ENCODE measurements at places on chromosomes 4 and X.

DNA sequence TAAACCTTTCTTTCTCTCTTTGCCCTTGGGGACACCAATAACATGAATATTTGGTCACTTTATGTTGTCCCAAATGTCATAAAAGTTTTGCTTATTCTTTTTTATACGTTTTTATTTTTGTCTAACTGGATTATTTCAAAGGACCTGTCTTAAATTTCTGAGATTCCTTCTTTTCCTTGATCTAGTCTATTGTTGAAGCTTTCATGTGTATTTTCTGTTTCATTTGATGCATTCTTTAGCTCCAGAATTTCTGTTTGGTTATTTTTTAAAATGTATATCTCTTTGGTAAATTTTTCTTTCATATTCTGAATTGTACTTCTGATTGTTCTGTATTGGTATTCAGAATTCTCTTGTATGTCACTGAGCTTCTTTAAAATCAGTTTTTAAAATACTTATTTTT, 88.3 kb downstream of the PTCHD1 start:
- no peak for DNase-seq

DNA sequence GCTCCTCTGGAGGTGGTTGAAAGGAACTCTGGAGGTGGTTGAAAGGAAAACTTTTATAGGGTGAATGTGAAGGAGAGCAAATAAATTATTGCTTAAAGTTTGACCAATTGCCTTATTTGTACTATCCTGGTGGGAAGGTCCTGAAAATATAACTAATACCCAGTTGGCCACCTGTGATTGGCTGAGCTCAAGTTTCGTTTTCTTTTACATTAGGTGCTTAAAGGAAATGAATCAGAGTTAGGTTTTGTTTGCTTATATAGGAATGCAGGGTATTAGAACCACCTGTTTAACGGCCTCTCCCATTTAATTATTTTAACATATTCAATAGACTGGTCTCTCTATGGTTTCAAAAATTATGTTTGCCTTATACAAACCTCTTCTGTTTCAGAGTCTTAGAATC, 497.6 kb downstream of the PRR32 start:
- no peak for DNase-seq

DNA sequence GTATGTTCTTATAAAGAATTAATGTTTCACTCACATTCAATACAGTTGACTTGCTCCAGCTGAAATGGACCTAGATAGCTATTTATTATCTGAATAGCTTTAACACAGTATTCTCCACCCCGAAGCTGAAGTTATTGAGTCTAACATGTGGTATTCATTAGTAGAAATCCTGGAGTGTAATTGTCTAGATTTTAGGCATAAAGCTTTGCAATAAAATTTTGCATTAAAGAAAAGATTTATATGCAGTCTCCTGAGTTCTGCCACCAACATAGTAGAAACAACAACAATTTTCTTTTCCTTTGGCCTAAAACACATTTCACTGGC, 90.2 kb upstream of the DCLK2 start:
- DNase-seq = no peak

- DNase-seq = no peak
These were observed 52.1 kb downstream of the KLHL34 start for GRCh38 chrX:21606002-21606401.

DNA sequence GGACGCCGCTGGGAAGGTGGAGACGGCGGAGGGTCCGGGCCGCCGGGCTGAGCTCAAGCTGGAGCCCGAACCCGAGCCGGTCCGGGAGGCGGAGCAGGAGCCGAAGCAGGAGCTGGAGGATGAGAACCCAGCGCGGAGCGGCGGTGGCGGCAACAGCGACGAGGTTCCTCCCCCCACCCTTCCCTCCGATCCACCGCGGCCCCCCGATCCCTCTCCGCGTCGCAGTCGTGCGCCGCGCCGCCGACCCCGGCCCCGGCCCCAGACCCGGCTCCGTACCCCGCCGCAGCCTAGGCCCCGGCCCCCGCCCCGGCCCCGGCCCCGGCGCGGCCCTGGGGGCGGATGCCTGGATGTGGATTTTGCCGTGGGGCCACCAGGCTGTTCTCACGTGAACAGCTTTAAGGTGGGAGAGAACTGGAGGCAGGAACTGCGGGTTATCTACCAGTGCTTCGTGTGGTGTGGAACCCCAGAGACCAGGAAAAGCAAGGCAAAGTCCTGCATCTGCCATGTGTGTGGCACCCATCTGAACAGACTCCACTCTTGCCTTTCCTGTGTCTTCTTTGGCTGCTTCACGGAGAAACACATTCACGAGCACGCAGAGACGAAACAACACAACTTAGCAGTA, 483 bp downstream of the USP27X start:
- no peak for DNase-seq

GRCh38 chr4:67167849-67168248, 377.5 kb downstream of the CENPC start:
- DNase-seq = peak; percentile 34

GRCh38 chr4:46520361-46520760, 130.4 kb upstream of the GABRA2 start:
- DNase-seq = no peak

- DNase-seq = no peak
These were observed 181.1 kb upstream of the PRPS2 start for GRCh38 chrX:12610079-12610478.

GRCh38 chr4:26692014-26692726, 108.3 kb downstream of the TBC1D19 start:
- DNase-seq = peak; percentile 27

- no peak for DNase-seq
These were observed 7.7 kb downstream of the GLOD5 start for GRCh38 chrX:48769230-48769629.

DNA sequence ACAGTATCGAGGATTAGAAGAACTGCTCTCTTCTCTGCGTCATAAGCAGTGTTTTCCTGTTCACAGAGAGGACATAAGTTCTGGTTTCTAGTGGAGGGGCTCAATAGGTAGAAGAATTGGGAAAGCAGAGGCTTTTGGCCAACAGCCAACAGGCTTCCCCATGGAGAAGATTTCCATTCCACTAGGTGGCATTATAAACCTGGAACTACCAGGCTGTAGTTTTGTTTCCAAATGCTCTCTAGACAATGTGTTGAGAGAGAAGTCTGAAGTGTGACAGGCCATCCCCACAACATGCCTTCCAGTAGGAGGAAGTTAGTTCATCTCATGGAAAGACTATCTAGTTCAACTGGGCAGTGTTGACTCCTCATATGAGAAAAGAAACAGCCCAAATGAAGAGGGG, 63.8 kb upstream of the ANXA10 start:
- no peak for DNase-seq

- DNase-seq = no peak
These were observed 90.8 kb downstream of the COL25A1 start for GRCh38 chr4:109211671-109212070.

DNA sequence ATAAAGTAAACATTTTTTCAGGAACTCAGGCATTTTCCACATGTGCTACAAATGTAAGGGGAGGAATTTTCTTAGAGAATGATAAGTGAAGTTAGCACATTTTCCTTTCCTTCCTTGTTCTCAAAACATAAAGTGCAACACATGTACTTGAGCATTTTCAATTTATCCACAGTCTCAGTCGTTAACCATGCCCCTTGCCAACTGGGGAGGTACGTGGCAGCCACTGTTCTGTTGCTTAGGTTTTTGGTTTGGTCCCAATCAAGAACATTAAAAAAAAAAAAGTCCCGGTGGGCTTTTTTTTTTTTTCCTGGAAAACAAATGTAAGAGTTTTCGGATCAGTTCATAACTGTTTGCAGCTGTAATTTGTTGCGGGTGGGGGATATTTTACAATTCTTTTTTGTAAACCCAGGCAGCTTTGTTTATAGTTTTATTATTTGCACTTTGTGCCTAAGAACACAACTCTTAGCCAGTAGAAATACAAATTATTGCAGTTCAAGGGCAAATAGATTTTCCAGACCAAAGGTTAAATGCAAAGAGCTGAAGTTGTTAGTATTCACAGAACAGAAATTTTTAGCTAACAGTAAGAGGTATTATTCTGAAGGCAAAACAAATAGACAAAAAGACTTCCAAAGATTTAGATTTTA, 112.1 kb upstream of the NAP1L5 start:
- no peak for DNase-seq

- no peak for DNase-seq
These were observed 173.0 kb upstream of the CASK start for GRCh38 chrX:42096265-42096920.

GRCh38 chrX:101977106-101977505, 45.3 kb upstream of the ZMAT1 start:
- DNase-seq = no peak

DNA sequence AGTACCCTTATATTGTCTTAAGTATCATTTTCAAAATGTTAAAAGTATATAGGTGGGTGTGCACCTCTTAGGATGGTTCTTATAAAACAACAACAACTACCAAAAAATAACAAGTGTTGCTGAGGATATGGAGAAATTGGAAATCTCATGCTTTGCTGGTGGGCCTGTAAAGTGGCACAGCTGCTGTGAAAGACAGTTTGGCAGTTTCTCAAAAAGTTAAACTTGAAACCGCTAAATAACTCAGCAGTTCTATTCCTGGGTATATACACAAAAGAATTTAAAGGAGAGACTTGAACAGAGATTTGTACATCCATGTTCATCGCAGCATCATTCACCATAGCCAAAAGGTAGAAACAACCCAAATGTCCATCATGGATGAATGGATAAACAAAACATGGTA, 65.5 kb downstream of the HAND2 start:
- DNase-seq = no peak

DNA sequence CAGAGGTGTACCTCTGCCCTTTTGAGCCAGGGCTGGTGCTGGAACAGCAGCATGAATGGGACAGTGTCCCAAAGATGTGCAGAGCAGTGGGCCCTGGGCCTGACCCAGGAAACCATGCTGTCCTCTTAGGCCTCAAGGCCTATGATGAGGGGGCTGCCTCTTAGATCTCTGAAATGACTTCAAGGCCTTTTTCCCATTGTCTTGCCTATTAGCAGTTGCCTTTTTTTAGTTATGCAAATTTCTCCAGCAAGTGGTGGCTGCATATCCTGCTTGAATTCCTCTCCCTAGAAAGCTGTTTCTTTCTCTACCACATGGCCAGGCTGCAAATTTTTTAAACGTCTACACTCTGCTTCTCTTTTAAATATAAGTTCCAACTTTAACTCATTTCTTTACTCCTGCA, 160.3 kb downstream of the CFAP299 start:
- peak; percentile 42 for DNase-seq

DNA sequence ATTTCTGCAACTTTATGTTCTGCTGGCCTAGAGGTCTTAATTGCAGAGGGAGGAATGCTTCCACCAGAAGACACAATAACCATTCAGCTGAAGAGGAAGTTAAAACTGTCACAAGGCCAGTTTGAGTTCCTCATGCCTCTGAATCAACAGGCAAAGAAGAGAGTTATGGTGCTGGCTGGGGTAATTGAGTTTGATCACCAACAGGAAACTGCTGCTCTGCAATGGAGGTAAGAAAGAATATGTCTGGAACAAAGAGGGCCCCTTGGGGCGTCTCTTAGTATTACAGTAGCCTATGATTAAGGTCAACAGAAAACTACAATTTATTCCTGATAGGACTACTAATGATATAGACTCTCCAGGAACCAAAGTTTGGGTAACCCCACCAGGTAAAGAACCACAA, 744.0 kb downstream of the FSTL5 start:
- DNase-seq = peak; percentile 33

DNA sequence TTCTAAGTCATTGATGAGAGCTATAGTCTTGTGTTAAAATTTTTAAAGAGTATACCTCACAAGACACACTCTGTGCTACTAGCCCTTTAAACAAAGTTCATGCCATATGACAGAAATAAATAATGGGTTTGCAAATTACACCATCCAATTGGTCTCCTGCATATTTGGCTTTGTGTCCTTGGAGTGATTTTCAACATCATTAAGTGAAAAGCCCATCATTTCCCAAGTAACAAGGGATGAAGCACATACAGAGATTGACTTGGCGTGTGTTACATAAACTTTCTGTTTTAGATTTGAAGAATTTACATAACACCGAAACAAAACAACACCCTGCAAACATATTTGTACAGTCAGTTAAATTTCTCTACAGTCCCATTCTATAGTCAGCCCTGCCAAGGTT, 216.9 kb upstream of the NEIL3 start:
- DNase-seq = no peak

DNA sequence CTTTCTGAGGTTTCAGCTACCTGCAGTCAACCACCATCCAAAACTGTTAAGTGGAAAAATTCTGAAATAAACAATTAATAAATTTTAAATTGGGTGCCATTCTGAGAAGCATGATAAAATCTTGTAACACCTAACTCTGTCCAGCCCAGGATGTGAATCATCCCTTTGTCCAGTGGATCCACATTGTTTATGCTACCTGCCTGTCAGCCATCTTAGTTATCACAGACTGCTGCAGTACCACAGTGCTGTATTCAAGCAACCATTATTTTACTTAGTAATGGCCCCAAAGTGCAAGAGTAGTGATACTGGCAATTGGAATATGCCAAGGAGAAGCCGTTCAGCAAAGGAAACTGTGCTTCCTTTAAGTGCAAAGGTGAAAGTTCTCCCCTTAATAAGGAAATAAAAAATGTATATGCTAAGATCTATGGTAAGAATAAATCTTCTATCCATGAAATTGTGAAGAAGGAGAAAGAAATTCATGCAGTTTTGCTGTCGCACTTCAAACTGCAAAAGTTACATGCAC, 20.6 kb downstream of the CAMK2D start:
- DNase-seq = no peak

DNA sequence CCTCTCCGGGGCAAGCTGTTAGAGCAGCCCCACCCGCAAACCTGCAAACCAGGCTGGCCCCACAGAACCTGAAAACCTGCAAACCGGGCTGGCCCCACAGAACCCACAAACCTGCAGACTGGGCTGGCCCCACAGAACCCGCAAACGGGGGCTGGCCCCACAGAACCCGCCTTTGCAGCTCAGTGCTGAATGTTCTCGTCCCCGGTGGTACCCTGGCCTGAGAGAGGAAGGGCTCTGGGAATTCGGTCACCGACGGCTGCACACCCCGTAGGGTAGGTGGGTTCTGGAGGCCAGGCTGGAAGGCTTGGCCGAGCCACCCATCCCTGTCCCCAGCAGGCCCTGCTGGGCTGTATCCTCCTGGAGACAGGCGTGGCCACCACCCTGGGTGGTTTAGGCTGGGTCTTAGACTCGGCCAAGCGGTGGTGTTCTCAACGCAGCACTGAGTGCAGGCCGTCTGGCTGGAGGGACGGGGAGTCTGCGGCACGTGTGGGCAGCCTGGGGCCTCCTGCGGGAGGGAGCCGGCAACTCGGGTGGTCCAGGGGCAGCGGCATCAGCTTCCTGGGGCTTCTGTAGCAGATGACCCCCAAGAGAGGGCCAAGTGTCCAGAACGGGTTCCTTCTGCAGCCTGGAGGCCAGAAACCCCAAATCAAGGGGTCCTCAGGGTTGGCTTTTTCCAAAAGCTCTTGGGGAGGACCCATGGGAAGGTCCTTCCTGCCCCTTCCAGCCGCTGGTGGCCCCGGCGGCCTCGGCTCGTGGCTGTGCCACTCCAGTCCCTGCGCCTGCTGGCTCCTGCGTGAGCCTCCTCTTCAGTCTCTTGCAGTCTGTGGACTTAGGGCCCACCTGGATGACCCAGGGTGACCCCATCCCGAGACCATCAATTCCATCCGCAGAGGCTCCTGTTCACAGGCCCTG, 15.6 kb downstream of the DOK7 start:
- DNase-seq = no peak

- DNase-seq = no peak
These were observed 88.4 kb upstream of the NKX1-1 start for GRCh38 chr4:1494416-1495315.

- DNase-seq = no peak
These were observed 35.3 kb upstream of the CXCL8 start for GRCh38 chr4:73705056-73705432.

GRCh38 chr4:75834095-75834771, 68.0 kb downstream of the PPEF2 start:
- DNase-seq = no peak

All from H9 (cell line).